Stimulated activated CD4-positive, alpha-beta T cell treated with anti-CD3 and anti-CD28 coated beads, Interleukin-1b, Interleukin-23, amount 100 ng/mL, for 48 hours (primary cell): ENCODE measurements at places on chromosomes 1 and 21.
A peak's percentile ranks its signal among the peaks of the same experiment; 100 is the strongest.

DNA sequence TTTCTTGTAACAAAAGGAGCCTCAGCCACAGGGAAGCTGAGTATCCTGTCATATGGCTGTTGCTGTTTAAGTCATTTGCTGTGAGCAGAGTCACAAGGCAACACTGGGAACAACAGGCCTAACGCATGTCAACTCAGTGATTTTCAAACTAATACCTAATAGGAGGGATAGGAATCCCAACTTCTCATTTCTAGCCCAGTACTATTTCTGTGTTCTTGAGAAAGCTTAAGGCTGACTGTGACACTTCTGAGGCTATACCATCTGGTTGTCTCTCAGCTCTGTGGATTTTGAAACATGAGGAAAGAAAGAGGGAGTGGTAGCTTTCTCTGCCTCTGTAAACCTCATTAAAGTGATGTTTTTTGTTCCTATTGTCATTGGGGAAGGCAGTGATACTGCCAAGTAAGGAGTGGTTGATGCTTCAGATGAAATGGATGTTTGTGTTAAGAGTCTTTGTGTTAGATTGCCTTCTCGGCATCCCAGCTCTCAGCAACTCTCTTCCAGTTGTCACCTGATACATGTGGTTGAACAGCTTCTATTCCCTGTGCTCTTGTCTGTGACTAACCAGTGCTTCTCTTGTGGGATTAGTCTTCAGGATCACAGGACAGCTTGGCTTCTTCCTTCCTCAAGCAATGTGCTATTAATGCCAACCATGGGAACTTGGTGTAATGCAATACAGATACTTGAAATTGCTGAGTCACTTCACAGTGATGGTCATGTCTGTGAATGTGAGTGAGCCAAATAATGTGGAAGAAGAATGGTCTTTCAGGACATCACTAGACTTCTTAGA is 166.8 kb upstream of the IVNS1ABP start:
- no peak for DNase-seq

DNA sequence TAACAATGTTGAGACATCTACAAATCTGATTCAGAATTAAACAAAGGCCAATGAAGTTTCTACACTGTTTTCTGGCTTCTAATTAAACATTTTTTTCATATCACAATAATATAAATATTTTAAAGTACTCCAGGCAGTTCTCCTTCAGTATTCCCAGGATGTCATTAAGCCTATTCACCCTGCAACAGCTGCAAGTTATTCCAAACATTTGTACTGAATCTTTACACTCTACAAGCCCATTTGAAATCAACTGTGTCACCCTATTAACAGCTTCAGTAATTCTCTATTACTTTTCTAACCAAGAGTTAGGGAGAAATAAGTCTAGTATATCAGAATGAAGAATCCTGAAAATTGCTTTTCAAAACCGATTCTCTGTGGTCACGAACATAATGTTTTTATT is 124.6 kb downstream of the OLFML2B start:
- DNase-seq, result no peak

DNA sequence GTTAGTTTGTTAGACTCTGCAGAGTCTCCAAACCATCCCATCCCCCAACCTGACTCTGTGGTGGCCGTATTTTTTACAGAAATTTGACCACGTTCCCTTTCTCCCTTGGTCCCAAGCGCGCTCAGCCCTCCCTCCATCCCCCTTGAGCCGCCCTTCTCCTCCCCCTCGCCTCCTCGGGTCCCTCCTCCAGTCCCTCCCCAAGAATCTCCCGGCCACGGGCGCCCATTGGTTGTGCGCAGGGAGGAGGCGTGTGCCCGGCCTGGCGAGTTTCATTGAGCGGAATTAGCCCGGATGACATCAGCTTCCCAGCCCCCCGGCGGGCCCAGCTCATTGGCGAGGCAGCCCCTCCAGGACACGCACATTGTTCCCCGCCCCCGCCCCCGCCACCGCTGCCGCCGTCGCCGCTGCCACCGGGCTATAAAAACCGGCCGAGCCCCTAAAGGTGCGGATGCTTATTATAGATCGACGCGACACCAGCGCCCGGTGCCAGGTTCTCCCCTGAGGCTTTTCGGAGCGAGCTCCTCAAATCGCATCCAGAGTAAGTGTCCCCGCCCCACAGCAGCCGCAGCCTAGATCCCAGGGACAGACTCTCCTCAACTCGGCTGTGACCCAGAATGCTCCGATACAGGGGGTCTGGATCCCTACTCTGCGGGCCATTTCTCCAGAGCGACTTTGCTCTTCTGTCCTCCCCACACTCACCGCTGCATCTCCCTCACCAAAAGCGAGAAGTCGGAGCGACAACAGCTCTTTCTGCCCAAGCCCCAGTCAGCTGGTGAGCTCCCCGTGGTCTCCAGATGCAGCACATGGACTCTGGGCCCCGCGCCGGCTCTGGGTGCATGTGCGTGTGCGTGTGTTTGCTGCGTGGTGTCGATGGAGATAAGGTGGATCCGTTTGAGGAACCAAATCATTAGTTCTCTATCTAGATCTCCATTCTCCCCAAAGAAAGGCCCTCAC is at the start of gene OLIG2:
Gene OLIG2 (plus strand): TSS at position 447 of the 954 bp plus-strand sequence. CDS start 928 bp downstream, outside the sequence.
- DNase-seq, result no peak

DNA sequence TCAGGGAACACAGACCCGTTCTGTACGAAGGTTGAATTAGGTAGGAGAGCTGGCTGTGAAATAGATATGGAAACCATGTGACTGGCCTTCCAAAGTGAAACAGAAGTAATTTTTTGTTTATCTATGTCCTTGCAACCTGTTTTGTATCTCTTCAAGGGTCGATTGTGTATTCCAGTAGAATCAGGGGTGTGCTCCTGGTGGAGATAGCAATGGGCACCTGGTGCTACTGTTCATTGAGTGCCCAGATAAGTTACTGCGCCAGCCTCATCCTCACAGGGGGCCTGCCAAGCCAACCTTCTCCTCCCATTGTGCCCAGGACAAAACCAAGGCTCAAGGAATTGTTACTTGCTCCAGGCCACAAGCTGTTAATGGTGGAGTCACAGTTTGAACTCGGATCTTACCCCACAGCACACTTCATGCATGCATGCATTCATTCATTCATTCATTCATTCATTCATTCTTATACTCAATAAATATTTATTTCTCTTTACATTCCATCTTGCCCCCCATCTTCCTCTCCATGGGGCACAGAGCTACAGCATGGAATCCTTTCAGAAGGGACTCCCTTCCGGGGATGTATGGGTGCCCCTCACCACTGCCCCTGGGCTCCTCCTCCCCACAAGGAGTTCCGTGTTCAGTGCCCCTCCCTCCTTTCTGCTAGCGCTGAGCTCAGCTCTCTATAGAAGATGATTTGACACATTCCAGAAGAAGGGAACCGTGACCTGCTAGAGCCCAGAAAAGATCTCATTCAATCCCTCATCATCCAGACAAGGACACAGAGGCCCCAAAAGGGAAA is 24.0 kb downstream of the ADORA1 start:
- no peak for DNase-seq

- DNase-seq, result no peak
Observed at GRCh38 chr1:26516987-26517765, 12.4 kb upstream of the RPS6KA1 start.

- DNase-seq, result peak; percentile 24
Observed at GRCh38 chr1:37537378-37537777, 16.7 kb downstream of the SNIP1 start.

- no peak for DNase-seq
Observed at GRCh38 chr1:221945669-221946068, 203.8 kb upstream of the DUSP10 start.

DNA sequence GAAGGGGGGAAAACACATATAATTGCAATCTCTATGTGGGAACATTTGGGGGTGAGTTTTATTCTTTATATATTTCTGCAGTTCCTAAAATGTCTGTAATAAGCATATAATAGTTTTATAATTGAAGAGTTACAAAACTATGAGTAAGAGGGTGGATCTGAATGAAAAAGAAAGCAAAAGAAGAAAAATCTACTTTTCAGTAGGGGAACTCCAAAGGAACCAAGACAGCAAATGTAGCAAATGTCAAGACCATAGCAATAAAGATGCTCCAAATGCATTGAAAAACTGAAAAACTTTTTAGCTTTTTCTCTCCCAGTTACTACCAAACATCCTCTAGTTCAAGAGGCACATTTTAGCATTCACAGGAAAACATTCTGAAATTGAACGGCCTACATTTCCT is 434.8 kb downstream of the LMO4 start:
- DNase-seq, result no peak

DNA sequence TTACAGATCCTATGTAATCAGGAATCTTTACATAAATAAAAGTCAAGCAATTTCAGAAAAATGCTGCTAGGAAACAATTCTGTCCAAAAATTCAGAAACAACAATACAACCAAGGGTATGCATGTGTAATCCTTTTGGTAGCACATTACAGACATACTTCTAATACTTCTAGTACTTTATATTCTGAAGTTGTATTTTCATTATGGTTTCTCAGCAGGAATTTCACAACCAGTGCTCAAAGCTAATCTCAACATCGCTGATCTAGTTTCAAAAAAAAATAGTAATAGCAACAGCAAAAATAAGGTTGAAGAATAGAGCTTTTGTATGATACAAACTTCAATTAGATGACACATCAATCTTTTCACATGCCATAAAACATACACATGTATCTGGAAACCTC is 545.2 kb downstream of the LTN1 start:
- no peak for DNase-seq

DNA sequence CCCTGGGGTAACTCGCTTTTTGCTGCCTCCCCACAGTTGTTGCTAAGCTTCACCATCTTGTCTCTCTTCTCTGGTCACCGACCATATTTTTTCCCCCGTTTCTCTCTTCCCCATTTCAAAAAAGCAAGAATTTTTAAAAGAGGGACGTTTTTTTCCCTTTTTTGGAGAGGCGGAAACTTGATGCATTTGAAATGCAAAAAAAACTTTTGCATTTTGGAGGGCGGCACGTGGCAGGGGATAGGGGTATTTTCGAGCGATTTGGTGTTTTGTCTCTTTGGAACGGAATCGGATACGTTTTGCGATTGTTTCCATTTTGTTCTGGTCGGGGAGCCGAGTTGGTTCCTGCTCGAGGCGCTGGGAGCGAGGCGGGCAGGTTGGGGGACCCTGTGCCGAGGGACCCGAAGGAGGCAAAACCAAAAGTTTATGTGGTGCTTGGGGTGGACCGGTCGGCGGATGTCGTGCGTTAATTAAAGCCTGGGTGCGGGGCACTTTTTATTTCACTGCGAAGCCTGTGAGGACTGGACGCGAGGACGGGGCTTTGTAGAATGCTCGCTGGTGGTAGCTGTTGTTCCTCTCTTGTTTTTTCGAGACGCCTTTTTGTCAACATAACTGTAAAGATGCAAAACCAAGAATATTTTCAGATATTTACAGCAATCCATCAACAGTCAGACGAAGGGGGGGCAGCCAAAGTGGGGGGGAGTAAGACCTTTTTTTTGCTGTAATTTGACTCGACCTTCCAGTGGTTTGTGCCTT is 884 bp downstream of the H3-3A start:
- DNase-seq, result peak; percentile 27

- DNase-seq, result no peak
Observed at GRCh38 chr1:46603481-46603857, 599 bp downstream of the MKNK1 start.

DNA sequence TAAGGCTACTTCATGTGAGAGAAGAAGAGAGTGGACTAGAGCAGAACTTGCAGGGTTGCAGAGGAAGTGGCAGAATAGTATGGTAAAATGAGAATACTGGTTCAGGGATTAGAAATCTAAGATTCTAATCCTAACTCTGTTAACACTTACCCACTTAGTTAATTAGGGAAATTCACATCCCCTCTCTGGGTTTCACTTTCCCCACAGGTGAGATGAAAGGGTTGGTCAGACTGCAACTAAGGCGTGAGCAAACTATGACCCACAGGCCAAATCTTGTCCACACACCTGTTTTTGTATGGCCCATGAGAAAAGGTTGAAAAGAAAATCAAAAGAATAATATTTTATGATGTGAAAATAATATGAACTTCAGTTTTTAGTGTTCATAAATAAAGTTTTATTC is 117.5 kb downstream of the MACF1 start:
- no peak for DNase-seq

DNA sequence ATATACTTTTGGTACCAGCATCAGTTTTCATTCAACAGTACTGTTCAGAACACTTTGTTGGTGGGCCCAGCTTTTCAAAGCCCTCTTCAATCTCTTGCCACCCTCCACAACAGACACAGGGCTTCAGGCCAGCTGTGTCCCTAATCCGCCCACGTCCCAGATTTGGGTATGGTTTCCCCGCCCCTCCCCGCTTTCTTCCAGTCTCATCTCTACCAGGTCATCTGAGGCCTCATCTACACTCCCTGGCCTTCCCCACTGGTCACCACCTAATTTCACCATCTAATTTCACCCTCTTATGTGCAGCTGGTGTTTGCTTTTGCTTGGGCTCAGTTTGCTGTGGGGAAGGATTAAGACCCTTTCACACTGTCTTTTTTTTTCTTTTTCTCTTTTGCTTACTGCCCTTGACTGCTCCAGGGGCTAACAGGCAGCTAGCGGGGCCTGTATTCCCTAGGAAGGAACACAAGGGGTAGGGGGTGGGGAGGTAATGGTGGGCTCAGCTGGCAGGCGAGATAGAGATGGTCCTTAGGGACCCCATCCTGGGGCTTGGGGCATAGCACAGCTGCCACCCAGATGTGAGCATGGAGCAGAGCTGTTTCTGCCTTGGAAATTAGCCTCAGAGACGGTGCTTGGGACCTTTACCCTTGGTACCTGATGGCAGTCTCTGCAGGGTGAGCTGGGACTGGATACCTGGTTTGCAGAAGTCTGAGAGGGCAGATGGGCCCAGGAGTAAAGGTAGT is 3.8 kb upstream of the EPB41 start:
- DNase-seq, result no peak

- no peak for DNase-seq
Observed at GRCh38 chr1:228986093-228986904, 251.0 kb downstream of the RHOU start.

DNA sequence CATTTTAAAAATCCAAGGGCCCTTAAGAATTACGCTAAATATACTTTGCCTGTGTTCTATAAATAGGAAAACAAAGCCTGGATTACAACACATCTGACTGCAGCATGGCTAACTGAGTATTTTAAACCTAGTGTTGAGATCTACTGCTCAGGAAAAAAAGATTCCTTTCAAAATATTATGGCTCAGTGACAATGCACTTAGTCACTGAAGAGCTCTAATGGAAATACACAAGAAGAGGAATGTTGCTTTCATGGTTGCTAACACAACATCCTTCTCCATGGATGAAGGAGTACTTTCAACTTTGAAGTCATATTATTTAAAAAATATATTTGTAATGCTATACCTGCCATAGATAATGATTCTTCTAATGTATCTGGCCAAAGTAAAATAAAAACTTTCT is 248.3 kb upstream of the NEGR1 start:
- DNase-seq, result no peak
